ENCODE measurements at places on chromosomes 1 and 21. TPM values are rescaled to one million over a fixed set of nuclear protein-coding genes. Genes with fewer than 3 reads are reported as not detected.

The OR6K3 gene
- polyA plus RNA-seq = not detected

The OR11L1 gene
- polyA plus RNA-seq = not detected

DNA sequence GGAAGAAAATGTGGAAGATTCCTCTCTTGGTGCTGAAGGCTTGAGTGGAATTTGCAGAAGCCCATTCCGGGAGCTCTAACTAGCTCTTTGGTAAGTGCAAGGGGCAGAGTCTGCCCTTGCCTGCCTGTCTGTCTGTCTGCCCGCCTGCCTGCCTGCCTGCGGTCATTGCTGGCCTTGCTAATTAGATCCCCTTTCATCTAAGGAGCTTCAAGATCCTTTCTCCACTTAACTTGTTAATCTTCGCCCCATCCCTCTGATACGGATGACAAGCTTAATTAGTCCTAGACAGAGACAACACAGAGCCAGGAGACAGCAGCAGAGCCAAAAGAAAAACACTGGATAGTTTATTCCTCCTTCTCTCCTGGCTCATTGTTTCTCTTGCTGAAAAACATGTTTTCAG lies 80.2 kb upstream of the GADD45A start:
- no peaks in the 10 kb centered on the region for H3K27me3 ChIP-seq
- H3K4me1 ChIP-seq = no peaks in the 10 kb centered on the region
- DNase-seq = no peak
- no peak overlapping the region for H3K4me3 ChIP-seq
- no peaks in the 10 kb centered on the region for H3K36me3 ChIP-seq

The SMPDL3B gene
- not detected for polyA plus RNA-seq

The THEM4 gene
- 7.9 TPM for polyA plus RNA-seq

- H3K36me3 ChIP-seq = no peaks in the 10 kb centered on the region
- no peak for DNase-seq
- H3K4me3 ChIP-seq = no peak overlapping the region
- H3K4me1 ChIP-seq = peaks cover 7% of the 10 kb centered on the region
Observed at GRCh38 chr1:35047188-35047858, 15.6 kb upstream of the ZMYM6 start.

The TCHHL1 gene
- not detected for polyA plus RNA-seq

GRCh38 chr1:232968391-232968790 lies 18.0 kb downstream of the NTPCR start:
- DNase-seq = no peak
- H3K27ac ChIP-seq = no peak overlapping the region
- H3K27me3 ChIP-seq = no peaks in the 10 kb centered on the region
- H3K4me3 ChIP-seq = no peak overlapping the region
- peaks cover 12% of the 10 kb centered on the region for H3K4me1 ChIP-seq

DNA sequence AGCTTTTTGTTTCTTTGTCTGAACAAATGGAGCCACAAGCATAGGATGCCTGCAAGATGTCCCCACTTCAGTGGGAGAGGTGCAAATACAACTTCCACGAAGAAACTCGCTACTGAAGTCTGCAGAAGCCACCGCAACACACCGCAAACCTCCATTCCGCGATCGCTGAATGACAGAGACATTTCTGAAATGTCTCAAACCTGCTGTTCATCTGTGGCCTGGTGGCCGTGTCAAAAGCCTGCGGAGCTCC lies 1.0 kb downstream of the TP53BP2 start:
- peak; percentile 15 for DNase-seq
- H3K4me3 ChIP-seq = peak overlapping the region; percentile 96
- peaks cover 51% of the 10 kb centered on the region for H3K4me1 ChIP-seq
- peak overlapping the region; percentile 96 for H3K27ac ChIP-seq

DNA sequence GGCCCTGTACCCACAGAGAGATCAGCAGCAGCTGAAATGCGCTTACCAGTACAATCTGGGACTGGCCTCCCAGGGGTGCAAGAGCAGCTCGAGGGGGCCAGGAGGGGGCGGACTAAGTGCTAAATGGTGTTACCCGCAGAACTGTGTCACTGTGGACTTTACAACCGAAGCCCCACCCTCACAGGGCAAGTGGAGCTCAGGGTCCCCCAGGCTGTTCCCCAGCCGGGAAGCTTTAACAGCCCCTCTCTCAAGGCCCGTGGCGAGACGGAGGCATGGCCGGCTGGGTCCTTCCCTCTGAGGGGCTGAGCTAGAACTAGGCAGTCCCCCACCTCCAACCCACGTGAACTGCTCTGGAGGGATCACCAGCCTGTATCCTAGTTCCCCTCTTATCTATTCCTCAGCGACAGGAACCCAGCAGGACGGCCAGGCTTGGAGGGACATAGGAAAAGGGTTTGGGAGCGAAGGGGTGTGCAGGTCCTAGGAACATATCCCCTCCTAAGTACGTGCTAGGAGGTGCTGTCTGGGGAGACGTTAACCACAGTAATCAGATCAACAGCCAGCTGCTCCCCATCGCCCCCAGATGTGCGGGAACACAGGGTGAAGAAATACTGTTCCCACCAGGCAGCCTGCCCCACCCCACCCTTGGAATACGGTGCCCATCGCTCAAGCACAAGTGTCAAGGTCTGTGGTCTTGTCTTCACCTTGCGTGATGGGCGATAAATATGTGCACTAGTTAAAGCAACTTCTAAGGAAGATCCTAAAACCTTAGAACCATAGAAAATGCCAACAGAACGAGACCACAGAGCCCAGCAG lies 24.4 kb downstream of the ZBTB17 start:
- H3K36me3 ChIP-seq = no peaks in the 10 kb centered on the region
- H3K4me3 ChIP-seq = no peak overlapping the region
- DNase-seq = no peak
- H3K27ac ChIP-seq = peak overlapping the region; percentile 84
- H3K4me1 ChIP-seq = peaks cover 46% of the 10 kb centered on the region

The OR2L2 gene
- polyA plus RNA-seq = not detected

DNA sequence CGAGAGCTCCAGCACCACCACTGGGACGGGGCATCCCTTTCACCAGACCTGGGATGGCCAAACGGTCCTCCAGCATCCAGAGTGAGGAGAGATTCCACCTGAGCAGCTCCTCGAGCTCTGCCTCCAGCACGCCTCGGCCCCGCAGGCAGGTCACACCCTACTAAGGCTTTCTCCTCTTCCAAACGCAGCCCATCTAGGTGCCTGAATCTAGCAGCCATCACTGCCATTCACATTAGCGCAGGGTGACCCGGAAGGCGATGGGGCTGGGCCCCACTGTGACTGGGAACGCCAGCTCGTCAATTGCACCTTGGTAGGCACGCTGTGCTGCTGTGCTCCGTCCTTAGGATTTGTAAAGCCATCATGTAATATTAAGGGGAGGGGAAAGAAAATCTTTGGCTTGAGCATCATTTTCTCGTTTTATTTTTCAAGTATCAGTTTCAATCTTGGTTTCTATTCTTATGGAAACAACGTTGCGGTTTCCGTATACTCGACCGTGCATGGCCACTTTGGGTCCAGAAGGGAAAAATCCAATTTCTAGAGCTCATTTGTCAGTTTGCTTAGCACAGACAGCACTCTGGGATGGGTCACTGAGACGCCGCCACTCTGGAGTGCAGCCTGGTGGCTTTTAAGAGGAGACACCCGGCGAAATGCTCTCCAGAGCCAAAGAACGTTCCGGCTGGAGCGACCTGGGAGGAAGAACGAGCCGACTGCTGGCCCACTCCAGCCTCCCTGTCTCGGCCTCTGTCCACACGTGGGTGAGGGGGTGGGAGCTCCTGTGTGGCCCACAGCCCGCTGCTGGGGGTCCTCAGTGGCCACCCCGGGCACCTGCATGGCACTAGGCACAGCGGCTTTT lies 173.6 kb downstream of the PRDM16 start:
- no peak for DNase-seq
- no peaks in the 10 kb centered on the region for H3K36me3 ChIP-seq
- no peaks in the 10 kb centered on the region for H3K4me1 ChIP-seq
- H3K4me3 ChIP-seq = no peak overlapping the region

The CDCA8 gene
- 1.6 TPM for polyA plus RNA-seq

GRCh38 chr1:56933606-56934005 lies 32.2 kb downstream of the C8B start:
- H3K27me3 ChIP-seq = no peaks in the 10 kb centered on the region
- H3K4me3 ChIP-seq = no peak overlapping the region
- no peak for DNase-seq
- no peaks in the 10 kb centered on the region for H3K36me3 ChIP-seq
- no peaks in the 10 kb centered on the region for H3K4me1 ChIP-seq

The ANGPTL1 gene
- 0.89 TPM for polyA plus RNA-seq

The LRRC42 gene
- polyA plus RNA-seq = 11.1 TPM

The RPS6KA1 gene
- polyA plus RNA-seq = 124 TPM

Measured in naive B cell (primary cell).